Omental fat pad (tissue), 4 donors: ENCODE measurements at places on chromosomes 6 and 20. TPM values are rescaled to one million over a fixed set of nuclear protein-coding genes. Genes with fewer than 3 reads are reported as not detected.

DNA sequence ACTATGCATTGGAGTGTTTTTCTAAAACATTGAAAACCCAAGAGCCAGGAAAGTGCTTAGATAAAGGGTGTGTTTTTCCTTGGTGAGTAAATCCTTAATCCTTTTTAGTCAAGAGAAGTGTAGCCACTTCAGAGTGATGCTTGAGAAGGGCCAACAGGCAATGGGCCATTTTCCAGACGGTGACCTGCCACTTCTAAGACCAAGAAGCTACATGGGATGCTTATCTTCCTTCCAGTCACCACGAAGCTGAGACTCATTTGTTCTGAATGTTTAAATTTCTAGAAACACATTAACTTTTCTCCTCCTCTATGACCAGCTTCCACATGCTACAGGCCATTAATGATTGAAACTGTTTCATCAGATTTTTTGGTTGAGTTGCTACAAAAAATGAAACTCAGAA lies 34.4 kb upstream of the NHSL1 start:
- no peak for DNase-seq

DNA sequence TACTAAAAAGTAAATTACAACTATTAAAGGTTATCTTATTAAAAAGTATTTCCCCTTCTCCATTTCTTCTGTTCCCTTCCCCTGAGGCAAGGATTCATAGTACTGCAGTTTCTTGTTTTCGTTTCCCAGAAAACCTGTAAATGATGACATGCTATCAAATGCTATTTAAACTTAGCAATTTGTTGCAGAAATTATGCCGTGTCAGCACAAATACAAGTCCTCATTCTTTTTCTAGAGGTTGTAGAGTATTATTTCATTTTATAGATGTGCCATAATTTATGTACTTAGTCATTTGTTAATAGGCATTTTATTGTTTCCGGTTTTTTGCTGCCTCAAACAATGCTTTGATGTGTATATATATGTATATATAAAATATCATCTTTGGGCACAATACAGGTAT lies 268.4 kb downstream of the PLCB1 start:
- no peak for DNase-seq

DNA sequence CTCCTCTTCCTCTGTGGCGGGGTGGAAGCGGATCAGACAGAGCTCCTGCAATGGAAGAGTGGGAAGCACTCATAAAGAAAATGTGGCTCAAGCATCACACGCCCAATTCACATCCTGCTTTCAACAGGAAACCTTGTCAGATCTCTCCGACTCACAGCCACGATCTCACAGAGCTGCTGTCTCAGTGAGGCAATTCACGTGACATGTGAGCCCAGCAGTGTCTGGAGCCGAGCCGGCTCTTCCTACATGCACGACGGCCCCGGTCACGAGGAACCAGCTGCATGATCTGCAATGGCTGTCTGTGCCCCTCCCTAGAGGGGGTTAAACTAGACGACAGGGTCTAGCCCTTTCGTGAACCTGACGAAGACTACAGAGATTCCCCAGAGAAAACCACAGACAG lies 29.5 kb upstream of the TCFL5 start:
- DNase-seq: no peak

LAMP5 gene
- not detected for total RNA-seq

- no peak for DNase-seq
Measured at GRCh38 chr6:12529364-12530019, 187.1 kb upstream of the PHACTR1 start.

- DNase-seq: no peak
Measured at GRCh38 chr6:85892346-85892745, 249.7 kb upstream of the SYNCRIP start.

C6orf52 gene
- not detected for total RNA-seq

MYB gene
- total RNA-seq: not detected

ENPP5 gene
- 8.6 TPM for total RNA-seq

DNA sequence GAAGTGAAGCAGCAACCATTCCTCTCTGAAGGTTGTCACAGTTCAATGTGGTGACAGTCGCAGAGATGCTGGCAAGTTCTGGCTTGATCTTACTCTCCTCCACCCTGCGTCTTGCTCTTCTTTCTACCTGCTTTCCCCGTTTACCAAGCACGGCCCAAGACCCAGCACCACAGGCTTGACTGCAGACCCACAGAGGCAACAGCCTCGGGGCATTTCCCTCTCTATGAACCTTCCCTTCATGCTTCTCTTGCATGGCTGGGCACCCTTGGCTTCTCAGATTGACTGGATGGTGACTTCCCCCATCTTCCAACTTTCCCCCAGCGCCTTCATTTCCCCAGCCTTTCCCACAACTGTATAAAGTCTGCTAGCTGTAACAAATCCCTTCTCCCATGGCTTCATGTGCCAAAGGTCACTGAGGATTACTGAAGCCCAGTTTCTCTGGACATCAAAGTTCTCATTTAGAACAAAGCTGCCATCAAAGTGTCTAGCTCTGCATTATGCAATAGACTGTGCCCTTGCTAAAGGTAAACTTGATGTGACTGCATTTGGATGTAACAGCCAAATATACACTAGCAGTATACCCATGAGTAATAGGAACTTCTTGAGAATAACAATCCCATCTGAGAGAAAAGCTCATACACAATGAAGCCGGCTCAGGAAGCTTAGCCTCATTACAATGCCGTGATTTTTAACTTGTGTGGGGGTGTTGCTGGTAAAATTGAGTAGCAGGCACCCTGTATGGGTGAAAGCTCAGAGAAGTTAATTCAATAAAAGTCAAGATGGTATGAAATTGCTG lies 723.1 kb upstream of the FLRT3 start:
- no peak for DNase-seq

DNA sequence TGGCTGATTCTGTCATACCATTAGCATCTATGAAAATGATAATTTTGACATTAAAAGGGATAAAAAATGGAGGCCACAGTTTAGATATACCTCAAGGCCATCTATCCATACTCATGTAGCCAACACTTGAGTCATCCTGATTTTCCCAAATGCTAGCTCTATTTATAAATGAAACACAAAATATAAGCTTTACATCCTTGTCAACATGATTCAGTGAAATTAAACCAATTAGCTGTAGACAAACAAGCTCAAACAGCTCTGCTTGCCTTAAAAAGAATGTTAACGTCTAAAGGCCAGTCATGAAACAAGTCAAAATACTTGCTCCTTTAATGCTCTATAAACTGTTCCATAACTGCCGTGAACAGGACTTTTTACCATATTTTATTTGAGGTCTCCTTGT lies 40.3 kb downstream of the ABRACL start:
- no peak for DNase-seq

GRCh38 chr20:31712564-31713311 lies 9.9 kb downstream of the BCL2L1 start:
- DNase-seq: peak; percentile 40

DNA sequence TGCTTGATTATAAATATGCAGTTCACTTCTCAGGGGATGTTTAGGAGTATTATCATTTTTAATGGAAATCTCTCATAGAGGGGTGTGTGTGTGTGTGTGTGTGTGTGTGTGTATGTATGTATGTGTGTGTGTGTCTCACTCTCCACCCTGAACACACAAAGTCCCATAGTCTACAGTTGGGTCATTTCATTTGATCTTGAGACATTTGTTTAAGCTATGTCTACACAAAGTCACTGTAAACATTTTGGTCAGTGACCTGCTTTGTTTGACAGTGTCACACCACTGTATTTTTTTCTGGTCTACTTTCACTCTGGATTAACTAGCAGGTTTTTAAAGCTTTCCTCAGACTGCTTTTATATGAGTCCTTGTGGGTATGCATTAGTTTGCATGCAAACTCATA lies 215.2 kb downstream of the GRIK2 start:
- no peak for DNase-seq

- no peak for DNase-seq
Measured at GRCh38 chr6:90413867-90414266, 117.2 kb upstream of the BACH2 start.

DNA sequence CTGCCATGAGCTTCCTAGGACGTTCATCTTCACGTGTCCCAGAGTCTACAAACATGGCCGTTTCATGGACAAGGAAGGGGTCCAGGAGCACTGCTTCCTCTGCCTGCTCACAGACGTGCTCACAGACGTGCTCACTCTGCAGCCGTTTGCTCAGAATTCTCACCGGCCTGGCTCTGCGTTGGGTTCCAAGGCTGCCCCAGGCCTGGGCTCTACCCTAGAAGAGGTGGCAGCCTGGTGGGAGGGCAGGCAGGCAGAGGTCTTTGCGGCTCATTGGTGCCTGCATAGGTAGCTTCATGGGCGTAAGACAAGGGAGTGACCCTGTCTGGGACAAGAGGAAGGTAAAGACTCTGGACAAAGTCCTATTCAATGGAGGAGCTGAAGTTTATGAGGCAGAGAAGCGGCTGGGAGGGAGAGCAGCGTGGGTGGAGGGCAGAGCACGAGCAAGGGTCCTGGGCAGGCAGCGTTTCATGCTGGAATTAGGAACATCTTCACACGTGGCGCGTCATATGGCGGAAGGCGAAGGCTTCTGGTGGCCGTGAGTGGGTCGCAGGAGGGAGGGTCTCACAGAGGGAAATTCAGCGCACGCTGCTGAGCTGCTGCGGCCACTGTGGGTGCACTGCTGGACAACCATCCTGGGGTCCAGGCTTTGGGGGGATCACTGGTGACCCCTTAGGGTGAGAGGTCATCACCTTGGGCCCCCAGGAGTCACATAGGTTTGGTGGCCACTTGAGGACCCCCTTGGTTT lies 138.2 kb downstream of the PHACTR3 start:
- DNase-seq: no peak

DNA sequence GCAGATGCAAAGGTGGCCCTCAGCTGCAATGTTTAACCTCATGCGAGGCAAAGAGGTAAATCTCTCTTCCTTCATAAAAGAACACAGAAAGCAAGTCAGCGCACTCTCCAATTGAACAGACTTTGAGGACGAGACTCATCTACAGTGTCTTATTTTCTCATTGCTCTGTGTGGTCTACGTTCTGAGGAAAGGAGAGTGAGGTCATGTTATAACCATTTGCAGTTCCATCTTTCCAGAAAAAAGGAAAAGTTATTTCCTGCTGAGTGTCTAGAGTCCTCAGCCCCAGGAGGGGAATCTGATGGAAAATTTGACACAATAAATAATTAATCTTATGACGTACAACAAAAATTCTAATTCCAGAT lies 35.6 kb upstream of the THBS2 start:
- DNase-seq: no peak

DNA sequence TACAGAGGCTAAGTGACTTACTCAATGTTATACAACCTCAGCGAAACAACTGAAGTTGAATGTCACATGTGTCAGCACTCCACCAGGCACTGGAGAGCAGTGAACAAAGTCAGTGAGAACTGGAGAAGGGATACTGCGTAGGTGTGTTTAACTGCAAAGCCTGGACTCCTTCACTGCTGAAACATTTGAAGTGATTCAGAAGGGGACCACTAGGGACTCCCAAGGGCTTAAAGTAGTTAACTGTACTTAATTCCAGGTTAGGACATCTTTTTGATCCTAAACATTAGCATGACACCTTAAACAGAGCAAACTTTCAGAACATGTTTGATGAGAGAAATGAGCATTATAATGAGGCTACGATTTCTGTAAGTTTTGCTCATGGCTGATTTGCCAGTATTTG lies 45.0 kb upstream of the ZBTB24 start:
- no peak for DNase-seq

GRCh38 chr20:59446376-59446775 lies 146.0 kb downstream of the EDN3 start:
- no peak for DNase-seq

DNA sequence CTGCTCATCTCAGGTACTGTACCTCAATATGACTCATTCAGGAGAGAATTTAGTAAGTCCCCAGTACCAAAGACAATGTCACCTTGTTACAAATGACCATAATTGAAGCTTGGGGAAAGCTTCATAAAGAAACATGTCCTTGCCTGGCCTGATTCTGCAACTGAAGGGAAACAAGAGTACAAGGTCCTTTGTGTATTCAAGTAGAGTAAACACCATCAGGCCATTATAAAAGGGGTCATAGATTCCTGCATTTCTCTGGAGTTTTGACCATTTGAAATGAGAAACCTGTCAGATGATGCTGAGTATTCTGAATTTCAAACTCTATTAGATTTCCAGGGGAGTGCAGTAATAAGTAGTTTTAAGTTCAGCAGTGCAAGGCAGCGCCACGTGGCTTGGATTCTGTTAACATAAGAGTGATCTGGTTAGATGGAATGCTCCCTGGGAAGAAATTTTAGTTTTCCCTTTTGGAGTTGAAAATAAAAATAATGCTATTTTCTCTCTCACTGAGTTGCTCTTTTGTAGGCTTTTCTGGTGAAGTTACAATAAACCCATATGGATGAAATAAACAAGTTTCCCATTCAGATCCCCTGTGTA lies 1054.3 kb downstream of the EPHA7 start:
- no peak for DNase-seq

- no peak for DNase-seq
Measured at GRCh38 chr20:55103188-55103587, 627.8 kb downstream of the DOK5 start.

SLC17A3 gene
- not detected for total RNA-seq

NKX2-2 gene
- not detected for total RNA-seq

- no peak for DNase-seq
Measured at GRCh38 chr6:136762022-136762975, 30.0 kb downstream of the MAP3K5 start.

OR12D3 gene
- total RNA-seq: not detected

DNA sequence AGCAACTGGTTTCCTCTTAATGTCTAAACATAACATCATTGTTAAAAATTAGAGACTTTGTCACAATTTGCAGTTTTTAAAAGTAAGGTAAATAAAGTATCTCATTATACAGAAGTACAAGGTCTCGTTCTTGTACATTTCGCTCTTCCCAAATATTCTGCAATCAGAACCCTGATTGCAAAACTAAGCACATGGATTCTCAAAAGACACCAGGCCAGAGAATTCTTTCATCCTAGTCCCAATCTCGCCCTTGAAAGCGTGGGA lies 355 bp upstream of the AKAP7 start:
- no peak for DNase-seq

GRCh38 chr6:109411034-109411433 lies 28.8 kb upstream of the CD164 start:
- DNase-seq: no peak

DNA sequence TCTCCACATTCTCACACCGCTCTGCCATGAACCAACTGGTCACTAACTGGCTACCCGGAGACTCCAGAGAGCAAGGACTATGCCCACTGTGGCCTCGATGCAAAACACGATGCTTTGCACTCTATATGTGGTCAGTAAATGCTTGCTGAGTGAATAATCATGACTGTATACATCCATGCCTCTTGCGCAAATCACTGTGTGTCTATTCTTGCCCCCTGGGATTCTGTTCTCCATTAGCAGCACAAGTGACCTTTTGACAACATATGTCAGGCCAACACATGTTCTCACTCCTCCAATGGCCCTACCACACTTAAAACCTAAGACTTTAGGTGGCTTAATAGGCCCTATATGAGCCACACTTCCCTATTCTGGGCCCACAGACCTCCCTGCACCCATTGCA lies 16.9 kb downstream of the KIF16B start:
- DNase-seq: no peak

- no peak for DNase-seq
Measured at GRCh38 chr6:149218915-149219314, 98.6 kb upstream of the TAB2 start.

KIAA1755 gene
- 9.9 TPM for total RNA-seq
